ENCODE measurements at places on chromosomes 7 and 10.

- no peak for DNase-seq
Measured at GRCh38 chr10:344582-345200, 209.4 kb downstream of the ZMYND11 start.

DNA sequence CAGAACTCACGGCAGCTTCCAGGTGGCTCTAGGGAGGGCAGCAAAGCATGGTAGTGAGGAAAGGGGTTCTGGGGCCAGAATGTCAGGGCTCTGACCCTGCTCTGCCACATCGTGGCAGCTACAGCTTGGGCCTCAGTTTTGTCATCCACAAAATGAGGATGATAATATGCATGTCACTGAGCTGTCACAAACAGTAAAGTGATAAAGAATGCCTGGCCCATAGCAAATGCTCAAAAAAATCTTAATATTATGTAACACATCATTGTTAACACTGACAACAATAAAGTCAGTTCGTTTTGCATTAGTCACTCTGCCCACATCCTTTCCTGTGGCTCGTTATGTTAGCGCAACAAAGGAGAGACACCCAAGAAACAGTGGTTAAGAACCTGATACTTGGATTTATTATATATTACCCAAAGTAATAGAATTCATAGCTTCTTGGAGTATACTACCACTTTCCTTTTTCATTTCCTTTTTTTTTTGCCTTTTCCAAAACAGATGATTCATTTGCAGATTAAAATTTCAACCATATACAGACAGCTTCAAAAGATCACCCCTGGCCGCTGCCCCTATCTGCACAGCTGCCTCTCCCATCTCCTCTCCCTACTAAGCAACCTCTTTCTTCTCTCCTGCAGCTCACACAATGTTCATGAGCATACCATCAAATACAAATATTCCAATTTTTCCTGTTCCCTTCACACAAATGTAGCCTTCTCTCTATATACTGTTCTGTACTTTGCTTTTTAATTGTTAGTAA, 45.5 kb upstream of the DDC start:
- no peak for DNase-seq

DNA sequence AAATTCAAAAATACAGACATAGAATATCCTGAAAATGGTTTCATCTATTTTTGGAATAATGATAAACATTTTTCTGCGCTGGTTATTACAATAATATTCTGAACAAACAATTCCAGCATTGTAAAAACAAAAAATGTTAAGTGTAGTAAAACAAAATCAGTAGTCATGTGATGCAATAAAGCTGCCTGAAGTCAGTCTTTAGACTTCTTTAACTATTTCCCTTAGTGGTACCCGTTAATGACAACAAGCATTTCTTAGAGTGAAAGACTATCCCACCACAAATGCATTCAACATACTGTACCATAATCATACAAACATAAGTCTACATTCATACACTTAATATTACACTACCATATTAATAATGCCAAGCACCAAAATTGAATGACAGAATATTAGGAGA, 1.6 kb downstream of the SKAP2 start:
- DNase-seq: no peak

DNA sequence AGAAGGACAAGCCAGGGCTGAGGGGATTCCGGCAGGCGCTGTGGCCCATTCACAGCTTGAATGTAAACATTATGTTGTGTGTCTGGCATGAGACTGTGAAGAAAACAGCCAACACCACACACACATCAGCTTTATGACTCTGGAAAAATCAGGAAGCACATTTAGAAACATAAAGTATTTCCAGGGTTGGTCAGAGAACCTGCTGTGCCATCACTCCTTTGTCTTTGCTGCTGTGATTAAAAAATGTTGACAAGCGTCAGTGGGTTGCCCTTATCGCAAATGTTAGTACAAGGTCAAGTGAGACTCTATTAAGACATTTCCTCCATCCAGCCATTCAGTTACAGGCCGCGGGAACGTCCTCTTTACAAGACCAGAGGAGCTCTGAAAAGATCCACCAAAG, 95.4 kb downstream of the TAX1BP1 start:
- peak; percentile 31 for DNase-seq

DNA sequence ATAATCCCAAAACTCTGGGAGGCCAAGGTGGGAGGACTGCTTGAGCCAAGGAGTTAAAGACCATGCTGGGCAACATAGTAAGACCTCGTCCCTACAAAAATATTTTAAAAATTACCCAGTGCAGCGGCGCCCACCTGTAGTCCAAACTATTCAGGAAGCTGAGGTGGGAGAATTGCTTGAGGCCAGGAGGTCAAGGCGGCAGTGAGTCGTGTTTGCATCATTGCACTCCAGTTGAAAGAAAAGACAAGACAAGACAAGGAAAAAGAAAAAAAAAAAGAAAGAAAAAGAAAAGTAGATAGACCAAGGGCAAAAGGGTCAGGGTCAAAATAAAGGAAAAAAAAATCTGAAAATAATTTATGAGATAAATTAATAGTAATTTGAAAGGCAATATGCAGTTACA, 5.8 kb downstream of the ANXA7 start:
- DNase-seq: no peak

GRCh38 chr10:43160046-43160920, 22.0 kb downstream of the CSGALNACT2 start:
- no peak for DNase-seq

GRCh38 chr10:124416733-124417132, 2.0 kb downstream of the OAT start:
- DNase-seq: no peak

DNA sequence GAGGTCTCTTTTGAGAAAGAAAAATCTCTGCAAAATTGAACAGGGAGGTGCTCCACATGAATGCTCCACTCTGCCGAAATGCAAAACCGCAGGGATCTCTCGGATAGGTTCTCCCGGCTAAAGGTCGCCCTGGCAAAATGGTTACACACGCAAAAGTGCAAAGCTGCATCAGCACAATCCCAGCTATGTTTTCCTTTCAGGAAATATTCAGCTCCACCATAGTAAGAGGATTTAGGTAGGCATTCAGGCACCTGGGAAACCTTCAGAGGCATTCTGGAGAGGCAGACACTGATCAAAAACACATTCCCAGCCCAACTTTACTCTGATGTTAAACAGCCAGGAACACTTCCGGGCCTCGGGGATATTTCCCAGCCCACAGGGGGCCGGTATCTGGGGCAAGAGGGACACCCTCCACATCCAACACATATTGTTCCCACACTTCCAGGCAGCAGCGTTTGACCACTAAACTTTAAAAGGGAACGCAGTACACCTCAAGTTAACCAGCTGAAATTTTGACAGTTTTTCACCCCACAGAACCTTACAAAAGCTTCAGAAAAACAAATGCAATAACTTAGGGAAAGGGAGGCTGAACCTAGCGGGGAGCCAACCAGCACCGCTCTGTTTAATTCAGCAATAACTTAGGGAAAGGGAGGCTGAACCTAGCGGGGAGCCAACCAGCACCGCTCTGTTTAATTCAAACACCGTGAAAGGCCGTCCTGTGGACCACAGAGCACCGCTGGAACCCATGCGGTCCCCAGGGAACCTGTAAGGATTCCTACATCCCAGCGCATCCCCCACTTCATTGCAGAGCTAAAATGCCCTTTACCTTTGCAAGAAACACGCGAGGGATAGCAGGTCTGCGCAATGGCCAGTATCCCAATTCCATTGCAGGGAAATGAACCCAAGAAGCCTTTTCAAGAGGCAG, 45.9 kb downstream of the TNS3 start:
- DNase-seq: no peak

GRCh38 chr7:151642746-151643145, 123.1 kb upstream of the RHEB start:
- no peak for DNase-seq

DNA sequence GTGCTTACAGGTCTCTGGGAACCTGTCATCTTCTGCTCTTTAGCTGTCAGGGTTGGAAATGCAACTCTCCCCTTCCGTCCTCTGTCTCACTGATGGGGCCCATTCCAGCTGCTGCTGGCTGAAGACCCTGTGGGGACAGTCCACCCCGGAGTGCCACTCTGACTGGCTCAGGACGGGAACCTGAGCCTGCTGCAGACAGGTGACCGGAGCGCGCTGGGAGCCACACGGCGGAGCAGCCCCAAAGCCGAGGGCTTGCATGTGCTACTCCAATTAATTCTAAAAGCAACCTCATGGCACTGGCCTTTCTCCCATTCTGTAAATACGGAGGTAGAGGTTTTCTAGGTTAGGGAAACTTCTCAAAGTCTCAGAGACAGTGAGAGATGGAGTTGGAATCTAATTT, 223.5 kb upstream of the PITRM1 start:
- DNase-seq: no peak

- DNase-seq: no peak
Measured at GRCh38 chr7:141119187-141119586, 45.3 kb downstream of the TMEM178B start.

DNA sequence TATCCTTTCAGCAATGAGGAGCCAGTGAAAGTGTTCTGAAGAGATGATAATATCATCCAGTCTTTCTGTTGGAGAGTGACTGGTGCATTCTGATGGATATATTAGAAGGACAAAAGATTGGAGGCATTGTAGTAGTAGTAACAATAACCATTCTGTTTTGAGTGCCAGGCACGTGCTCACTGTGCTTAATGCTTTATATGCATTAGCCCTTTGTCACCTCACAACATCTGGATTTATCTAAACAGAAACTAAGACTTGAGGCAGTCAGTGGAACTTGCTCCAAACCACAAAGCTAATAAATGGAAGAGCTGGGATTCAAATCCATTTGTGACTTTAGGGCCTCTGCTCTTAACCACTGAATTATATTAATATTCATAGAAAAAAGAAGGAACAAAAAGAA, 84.5 kb upstream of the OIT3 start:
- no peak for DNase-seq

- no peak for DNase-seq
Measured at GRCh38 chr7:36589391-36589790, 134.9 kb downstream of the AOAH start.

DNA sequence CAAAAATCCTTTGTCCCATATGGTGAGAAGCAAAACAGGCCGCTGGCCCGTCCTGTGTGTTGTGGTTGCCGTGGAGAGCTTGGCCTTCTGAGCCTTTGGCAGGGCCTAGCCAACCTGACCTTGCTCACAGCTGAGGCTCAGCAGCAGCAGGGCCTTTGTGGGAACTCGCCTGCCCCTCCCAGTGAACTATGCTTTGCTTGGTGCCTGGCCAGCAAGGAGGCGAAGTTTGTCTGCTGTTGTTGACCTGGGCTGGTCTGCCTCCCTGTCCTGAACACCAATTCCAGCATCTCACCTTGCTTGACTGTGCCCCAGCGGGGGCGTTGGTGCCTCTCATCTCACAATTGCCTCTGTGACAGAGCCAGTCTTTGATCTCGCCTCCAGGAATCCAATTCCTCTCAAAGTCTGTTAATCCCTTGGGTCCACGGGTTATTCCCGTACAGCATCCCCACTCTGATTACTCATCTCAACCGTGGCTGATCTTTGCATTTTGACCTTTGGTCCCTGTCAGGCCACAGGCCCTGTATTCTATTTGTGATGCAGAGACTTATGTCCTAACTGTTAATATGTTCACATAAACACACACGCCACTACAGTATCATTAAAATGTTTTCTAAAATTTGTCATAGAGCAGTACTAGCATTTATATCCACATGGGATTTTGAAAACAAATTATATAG, 22.6 kb downstream of the EPDR1 start:
- peak; percentile 77 for DNase-seq

- DNase-seq: no peak
Measured at GRCh38 chr10:104509981-104510380, 131.1 kb upstream of the SORCS3 start.

DNA sequence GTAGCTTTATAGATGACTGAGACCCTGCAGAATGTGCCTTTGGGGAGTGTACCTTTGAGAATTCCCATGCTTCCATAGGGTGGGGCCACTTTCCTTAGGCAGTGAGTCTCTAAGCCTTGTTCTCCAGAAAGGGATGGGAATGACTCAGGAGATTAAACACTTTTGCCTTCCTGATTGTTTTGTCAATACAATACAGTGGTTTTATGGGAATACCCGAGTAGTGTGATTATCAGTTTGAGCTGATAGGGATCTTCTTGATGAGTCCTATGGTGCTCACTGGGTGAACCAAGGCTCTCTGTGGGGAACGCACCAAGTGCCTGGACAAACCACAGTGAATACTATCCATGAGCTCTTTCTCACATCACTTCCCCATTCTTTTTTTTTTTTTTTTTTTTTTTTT, 6.3 kb downstream of the MYOF start:
- DNase-seq: no peak

GRCh38 chr10:5284311-5285057, 80.3 kb upstream of the UCN3 start:
- DNase-seq: no peak

DNA sequence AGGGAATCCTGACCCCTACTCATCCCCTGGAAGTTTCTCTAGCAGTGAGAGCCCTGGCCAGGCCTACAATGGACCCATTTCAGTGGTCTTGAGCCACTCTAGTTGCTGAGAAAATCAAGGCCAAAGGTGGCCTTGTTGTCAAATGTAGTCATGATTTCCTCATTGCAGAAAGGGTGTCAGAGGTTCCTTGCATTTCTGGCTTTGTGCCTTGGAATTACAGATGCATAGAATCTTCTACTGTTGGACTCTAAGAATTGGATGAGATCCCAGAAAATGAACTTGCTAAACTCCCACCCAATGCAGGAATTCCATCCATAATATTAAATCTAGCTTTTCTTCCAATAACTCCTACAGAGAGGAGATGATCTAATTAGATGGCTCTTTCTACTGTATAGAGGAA, 12.2 kb downstream of the CPA2 start:
- DNase-seq: no peak

DNA sequence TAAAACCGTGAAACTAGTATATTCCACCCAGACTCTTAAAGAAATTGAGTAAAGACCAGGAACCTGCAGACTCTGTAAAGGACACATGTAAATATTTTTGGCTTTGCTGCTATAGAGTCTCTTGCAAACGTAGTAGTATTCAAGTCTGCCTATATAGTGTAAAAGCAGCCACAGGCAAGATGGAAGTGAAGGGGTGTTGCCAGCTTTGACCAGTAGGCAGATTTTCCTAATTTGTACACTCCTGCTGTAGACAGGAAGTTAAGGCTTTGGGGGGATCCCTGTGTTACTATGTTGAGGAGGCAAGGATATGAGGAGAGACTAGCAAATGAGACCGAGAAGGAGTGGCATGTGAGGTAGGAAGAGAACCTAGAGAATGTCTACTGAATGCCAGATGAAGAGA, 27.7 kb downstream of the WAC start:
- DNase-seq: no peak

- DNase-seq: no peak
Measured at GRCh38 chr10:37992083-37992482, 15.6 kb upstream of the ZNF25 start.

DNA sequence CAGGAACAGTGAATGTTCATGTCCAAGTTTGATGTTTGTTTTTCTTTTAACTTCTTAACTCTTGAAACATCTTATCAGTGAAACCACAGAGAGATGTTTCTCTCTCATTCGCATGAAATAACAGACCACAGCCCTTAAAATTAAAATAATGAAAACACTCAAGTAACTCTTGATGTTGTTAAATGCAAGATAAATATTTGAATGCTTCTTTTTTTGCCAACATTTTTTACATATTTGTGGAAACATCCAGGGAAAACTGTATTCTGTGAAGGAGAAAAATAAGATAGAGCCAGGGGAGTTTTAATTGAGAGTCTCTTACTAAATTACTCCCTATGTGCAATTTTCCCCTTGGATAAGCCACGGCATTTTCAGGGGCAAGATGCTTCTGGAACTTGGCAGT, 361.8 kb upstream of the MGMT start:
- no peak for DNase-seq

GRCh38 chr10:17003651-17004286, 125.8 kb downstream of the CUBN start:
- no peak for DNase-seq

Data from left cardiac atrium (tissue), 4 donors.